ENCODE measurements at places on chromosomes 6 and 20.

DNA sequence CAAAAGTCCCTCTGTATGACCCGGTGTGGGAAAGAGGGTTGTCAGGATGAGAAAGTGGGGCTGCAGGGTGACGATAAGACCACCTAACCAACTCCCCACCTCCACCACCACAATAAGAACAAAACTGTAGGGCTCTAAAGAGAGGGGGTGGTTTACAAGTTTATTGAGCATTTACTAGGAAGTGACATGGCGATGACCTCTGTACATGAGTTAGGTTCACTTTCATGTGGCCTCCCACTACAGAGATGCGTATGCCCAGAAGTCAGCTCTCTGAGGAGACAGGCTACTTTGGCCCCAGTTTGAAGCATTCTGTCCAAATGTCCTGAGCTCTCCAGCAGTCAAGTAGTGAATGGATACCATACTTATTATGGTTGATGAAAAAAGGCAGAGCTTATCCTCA, 28.7 kb upstream of the PI16 start:
- no peak for DNase-seq

DNA sequence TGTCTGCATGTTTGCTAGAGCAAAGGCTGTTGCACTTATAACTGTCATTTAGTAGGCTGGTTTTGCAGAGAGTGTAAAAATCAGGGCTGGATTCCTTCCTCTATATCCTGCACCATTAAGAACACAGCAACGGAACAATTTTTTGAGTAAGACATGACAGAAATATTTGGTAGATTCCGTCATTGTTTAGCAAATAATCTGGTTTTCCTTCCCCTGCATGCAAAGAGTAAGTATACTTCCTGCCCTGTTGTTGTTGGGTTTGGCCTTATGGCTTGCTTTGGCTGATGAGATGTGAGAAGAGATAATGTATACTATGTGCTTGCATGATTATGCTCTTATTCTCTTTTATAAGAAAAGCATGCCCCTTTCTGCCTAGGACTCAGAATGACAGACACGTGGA, 23.8 kb downstream of the MANEA start:
- DNase-seq, result no peak

GRCh38 chr6:162442687-162443086, 284.9 kb downstream of the PRKN start:
- DNase-seq, result peak; percentile 58

GRCh38 chr6:52511572-52512151, 65.2 kb downstream of the TRAM2 start:
- peak; percentile 68 for DNase-seq

DNA sequence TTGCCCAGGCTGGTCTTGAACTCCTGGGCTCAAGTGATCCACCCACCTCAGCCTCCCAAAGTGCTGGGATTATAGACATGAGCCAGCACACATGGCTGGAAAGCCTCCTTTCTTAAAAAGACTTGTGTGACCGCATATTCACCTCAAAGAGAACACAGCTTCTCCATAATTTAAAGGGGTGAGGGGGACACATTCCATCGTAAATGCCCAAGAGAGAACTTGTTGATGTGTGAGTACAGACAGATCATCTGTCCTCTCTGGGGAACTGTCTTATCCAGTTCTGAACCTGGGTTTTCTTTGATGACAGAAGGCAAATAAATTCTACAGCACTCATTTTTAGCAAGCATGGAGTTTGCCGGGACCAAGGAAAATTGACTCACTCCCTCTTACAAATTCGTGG, 47.2 kb downstream of the NFATC2 start:
- DNase-seq, result no peak

- DNase-seq, result no peak
Measured at GRCh38 chr20:24816431-24816830, 132.6 kb upstream of the CST7 start.

GRCh38 chr6:166629628-166630027, 2.6 kb upstream of the RPS6KA2 start:
- DNase-seq, result no peak

DNA sequence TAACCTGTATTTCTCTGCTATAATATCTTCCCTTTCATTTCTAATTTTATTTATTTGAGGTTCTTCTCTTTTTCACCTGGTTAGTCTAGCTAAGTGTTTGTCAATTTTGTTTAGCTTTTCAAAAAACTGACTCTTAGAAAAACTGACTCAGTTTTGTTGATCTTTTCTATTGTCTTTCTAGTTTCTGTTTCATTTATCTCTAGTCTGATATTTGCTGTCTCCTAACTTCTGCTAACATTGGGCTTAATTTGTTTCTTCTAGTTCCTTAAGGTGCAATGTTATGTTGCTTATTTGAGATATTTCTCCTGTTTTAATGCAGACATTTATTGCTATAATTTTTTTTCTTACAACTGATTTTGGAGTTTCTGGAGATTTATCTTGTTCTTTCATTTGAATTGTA, 1011.0 kb downstream of the EPHA7 start:
- no peak for DNase-seq

- DNase-seq, result peak; percentile 15
Measured at GRCh38 chr6:53300656-53301551, 47.8 kb downstream of the ELOVL5 start.
